Stimulated activated CD8-positive, alpha-beta memory T cell treated with anti-CD3 and anti-CD28 coated beads, Interleukin-4, amount 100 ng/mL, for 1 hour (primary cell): ENCODE measurements at places on chromosomes 12 and 14.

- DNase-seq, result no peak
Observed at GRCh38 chr14:28102001-28102400, 664.6 kb upstream of the FOXG1 start.

DNA sequence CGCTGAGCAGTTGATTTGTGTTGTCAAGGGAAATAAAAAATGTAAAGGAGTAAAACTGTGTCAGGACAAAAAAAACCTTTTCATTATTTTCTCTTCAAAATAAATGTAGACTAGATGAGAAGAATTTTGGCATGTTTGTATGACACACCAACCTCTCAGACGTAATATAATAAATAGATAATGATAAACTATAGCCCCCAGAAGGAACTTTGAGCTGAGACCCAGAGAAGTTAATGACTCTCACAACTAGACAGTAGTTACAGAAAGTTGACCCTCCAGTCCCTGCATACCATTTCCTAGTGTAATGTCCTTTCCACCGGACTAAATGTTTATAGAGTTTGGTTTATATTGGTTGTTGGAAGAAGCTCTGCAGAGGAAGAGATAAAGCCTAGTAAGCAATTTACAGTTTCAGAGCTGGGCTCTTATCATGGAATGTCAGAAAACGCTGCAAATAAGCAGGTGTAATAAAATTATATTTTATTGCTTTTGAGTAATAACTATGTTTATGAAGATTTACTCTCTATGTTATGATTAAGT lies 97.3 kb downstream of the TRHDE start:
- no peak for DNase-seq

- DNase-seq, result no peak
Observed at GRCh38 chr12:106767954-106768822, 6.3 kb upstream of the RIC8B start.

DNA sequence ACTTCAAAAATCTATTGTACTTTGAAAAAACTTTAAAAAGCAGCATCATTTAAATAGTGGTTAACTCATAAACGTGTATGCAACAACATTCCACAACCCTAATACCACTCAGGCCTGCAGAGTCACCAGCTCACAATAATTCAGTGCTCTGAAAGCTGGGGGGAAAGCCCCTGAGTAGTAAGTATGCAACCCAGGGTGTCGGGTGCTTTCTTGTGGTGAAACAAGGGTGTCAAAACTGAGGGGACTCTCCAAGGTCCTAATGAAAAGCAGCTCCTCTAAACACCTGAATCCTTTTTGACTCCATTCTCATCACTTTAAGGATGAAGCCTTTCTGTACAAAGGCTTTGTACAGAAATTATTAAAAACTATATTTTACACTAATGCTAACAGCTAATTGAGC lies 33.7 kb downstream of the FGFR1OP2 start:
- peak; percentile 7 for DNase-seq

DNA sequence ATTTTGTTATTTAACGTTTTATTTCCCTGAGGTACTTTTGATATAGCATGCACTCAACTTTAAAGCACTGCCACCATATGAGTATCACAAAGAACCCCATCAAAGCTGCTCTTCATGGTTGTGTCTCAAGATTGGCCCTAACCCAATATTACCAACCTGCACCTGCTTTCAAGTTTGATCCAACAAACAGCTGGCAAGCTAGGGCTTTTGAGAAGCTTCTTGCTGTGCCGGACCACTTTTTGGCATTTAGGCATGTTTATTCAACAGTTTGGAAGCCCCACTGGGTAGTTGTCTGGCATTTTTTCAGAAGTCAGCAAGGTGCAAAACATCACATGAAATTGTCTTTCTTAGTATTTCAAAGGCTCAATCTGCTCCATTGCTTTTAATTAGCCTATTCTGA lies 137.2 kb upstream of the PLEKHA5 start:
- no peak for DNase-seq

- DNase-seq, result no peak
Observed at GRCh38 chr14:49882826-49883694, 9.8 kb upstream of the ARF6 start.

DNA sequence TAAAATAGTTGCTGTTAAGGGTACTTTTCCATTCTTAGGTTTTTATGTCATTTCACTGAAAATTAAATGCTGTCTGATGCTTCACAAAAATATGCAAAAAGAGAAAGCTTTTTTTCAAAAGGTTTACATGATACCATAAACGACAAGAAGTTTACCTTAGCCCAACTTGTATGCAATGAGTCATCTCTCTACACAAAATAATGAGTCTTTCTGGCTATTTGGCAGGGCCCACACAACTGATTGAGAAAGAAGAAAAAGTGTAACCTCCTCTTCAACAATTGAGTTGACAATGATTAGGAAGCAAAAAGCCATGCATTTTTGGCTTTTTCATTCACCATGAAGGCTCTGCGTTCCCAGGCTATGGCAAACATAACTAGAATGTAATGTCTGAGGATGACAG lies 165.4 kb upstream of the CPNE8 start:
- DNase-seq, result no peak

GRCh38 chr14:32230181-32230580 lies 27.1 kb upstream of the RNU6-8 start:
- DNase-seq, result no peak

- no peak for DNase-seq
Observed at GRCh38 chr14:22178333-22178839, 410.6 kb downstream of the DAD1 start.

DNA sequence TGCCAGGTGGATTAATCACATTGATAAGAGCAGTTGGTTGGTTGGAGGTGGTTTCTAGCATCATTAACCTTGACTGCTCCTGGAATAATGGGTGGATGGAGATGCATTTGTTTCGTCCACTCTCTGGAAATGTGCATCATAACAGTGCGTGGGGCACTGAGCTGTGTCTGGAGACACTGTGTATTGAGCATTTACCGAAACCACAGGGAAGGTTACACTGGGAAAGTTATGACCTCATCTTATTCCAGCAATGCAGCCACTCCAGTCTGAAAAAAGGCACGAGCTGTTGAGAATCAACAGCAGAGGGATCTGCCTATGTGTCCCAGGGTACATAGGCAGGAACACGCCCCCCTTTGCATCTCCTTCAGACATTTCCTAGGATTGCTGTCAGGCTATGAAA lies 27.2 kb downstream of the RNFT2 start:
- no peak for DNase-seq

DNA sequence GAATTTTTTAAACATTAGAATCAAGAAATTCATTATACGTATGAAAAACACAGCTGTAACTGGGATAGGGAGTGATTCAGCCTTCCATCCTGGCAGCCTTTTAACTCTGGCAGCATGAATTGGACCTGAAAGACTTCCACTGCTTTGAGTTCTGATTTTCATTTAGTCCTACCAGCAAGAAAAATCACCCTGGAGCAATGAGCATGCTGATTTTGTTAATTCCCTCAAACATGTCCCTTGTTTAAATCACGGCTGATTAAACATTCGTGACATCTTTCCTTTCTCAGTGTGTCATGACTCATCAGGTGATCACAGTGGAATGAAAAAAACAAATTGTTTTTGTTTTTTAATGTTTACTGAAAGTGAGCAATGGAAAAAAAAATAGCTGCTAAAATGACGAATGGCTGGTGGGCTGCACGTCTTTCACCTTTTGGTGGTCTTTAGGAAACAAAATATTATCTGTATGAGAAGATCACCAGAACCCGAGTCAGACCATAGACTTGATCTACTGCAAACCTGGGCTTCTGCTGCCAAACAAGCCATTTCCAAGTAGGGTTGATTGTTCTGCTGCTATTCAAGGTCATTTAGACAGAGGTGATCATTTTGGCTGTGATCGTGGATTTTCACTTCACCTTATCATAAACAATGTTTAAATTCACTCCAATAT lies 67.0 kb upstream of the CAND1 start:
- no peak for DNase-seq

GRCh38 chr12:25769082-25769945 lies 189.2 kb upstream of the RASSF8 start:
- no peak for DNase-seq

- no peak for DNase-seq
Observed at GRCh38 chr12:116317986-116318575, 40.6 kb upstream of the MED13L start.

DNA sequence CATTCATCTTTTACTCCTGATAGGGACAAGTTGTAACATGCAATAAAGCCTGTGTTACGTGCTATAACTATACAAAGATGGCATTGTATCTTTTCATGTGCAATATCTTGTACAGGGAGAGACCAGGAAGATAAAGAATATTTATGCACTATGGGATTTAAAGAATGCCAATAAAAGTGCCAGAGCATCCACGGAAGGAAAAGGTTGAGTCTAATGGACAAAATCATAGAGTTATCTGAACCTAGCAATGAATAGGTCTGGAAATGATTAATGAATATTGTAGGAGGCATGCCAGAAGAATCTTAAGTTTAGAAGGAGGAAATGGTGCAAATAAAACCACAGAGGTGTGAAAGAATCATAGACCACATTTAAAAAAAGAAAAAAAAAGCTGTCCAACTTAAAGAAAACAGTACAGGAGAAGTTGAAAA lies 263.9 kb downstream of the KCNC2 start:
- DNase-seq, result no peak

- no peak for DNase-seq
Observed at GRCh38 chr12:42638697-42639096, 49.2 kb upstream of the PRICKLE1 start.

DNA sequence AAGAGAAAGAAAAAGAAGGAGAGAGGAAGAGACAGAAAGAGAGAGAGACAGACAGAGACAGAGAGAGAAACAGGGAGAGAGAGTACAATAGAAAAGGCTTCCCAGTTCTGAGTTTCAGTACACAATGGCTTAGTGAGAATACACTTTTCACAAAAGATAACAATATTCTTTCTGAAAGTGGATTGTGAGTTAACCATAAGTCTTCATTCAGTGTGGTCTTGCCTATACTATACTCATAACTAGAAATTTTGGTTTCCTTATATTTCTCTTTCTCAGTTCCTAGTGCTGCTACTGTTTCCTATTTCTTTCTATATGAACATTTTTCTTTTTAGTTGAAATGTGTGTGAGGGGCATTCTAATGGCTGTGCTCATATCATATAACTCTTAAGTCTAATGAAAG lies 9.3 kb downstream of the CD163L1 start:
- DNase-seq, result no peak

DNA sequence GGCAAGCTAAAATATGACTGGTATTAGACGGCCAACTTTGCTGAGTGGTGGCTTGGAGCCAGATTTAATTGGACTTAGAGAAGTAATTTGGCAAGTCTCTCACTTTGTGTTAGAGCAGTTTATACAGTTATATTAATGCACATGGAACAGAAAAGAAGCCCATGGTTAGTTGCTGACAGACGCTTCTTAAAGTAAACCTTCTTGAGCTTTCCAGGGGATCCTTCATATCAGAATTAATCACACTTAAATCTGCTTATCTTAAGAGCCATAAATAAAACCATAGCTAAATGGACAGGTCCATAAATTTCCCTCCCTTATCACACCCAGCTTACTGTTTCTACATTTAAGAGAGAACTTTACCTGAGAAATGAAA lies 9.6 kb downstream of the GSG1 start:
- DNase-seq, result no peak

DNA sequence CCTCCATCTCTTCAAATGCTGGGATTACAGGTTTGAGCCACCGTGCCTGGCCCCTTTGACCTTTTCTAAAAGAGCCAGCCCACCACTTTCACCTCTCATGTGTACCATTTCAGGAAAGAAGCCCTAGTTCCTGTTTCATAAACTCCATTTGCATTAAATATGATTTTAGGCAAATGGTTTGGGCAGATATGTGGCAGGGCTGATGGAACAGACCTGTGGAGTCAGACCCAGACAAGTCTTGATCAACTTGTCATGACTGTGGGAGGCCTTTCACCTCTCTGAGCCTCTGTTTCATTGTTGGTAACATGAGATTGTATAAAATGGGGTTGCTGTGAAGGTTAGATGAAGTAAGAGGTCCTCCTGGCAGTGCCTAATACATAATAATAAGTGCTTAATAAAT lies 5.2 kb upstream of the MAP3K9 start:
- DNase-seq, result no peak
